Smooth muscle cell of the pulmonary artery (primary cell): ENCODE measurements at places on chromosomes 2 and 18. TPM values are rescaled to one million over a fixed set of nuclear protein-coding genes. Genes with fewer than 3 reads are reported as not detected.

OXER1 gene
- 0.13 TPM in 1 of 2 replicates, not detected in the other for total RNA-seq

MAL gene
- total RNA-seq, result not detected in 2 replicates

CDH2 gene
- total RNA-seq, result 84.8 and 368 TPM in 2 replicates

IMMT gene
- total RNA-seq, result 47.3 and 51.1 TPM in 2 replicates

NEUROD1 gene
- not detected in 2 replicates for total RNA-seq

XRCC5 gene
- total RNA-seq, result 180 TPM in 2 replicates

DSG1 gene
- not detected in 2 replicates for total RNA-seq

WDR54 gene
- 42.1 and 47.1 TPM in 2 replicates for total RNA-seq

RAD51AP2 gene
- 0.03 TPM in 1 of 2 replicates, not detected in the other for total RNA-seq

IMPA2 gene
- total RNA-seq, result 3.1 and 4.1 TPM in 2 replicates

KLHL30 gene
- total RNA-seq, result 5.2 and 11.7 TPM in 2 replicates

CCDC178 gene
- not detected in 2 replicates for total RNA-seq

DNAJC27 gene
- total RNA-seq, result 4.0 and 4.7 TPM in 2 replicates

DCC gene
- total RNA-seq, result 0.20 TPM in 1 of 2 replicates, not detected in the other

GREB1L gene
- 0.85 and 1.0 TPM in 2 replicates for total RNA-seq

IL1F10 gene
- total RNA-seq, result not detected in 2 replicates

CDK15 gene
- 0.52 and 1.5 TPM in 2 replicates for total RNA-seq

TLX2 gene
- not detected in 2 replicates for total RNA-seq

ASB18 gene
- not detected in 2 replicates for total RNA-seq

DUSP2 gene
- total RNA-seq, result 2.3 and 2.9 TPM in 2 replicates

TOGARAM2 gene
- under 0.01 and 0.03 TPM in 2 replicates for total RNA-seq

TCF23 gene
- total RNA-seq, result not detected in 2 replicates

BCL11A gene
- total RNA-seq, result 0.20 and 0.59 TPM in 2 replicates

TP53I3 gene
- 16.8 and 25.8 TPM in 2 replicates for total RNA-seq

CHRNG gene
- total RNA-seq, result not detected in 2 replicates

C1GALT1C1L gene
- 0.20 and 1.2 TPM in 2 replicates for total RNA-seq

GAL3ST2 gene
- 0.33 and 0.46 TPM in 2 replicates for total RNA-seq

TXNDC2 gene
- not detected in 2 replicates for total RNA-seq

POTEI gene
- not detected in 2 replicates for total RNA-seq

SEPTIN10 gene
- total RNA-seq, result 96.1 and 111 TPM in 2 replicates

KLF7 gene
- total RNA-seq, result 20.3 and 59.7 TPM in 2 replicates

APOB gene
- total RNA-seq, result under 0.01 TPM in 1 of 2 replicates, not detected in the other

POTEJ gene
- total RNA-seq, result not detected in 2 replicates

DTNA gene
- 7.8 and 43.9 TPM in 2 replicates for total RNA-seq

ANKRD30BL gene
- total RNA-seq, result not detected in 2 replicates

LYPD6 gene
- 0.07 TPM in 1 of 2 replicates, not detected in the other for total RNA-seq

NMUR1 gene
- 0.07 and 0.20 TPM in 2 replicates for total RNA-seq

SERPINB12 gene
- total RNA-seq, result not detected in 2 replicates

RFX8 gene
- total RNA-seq, result 2.5 and 6.4 TPM in 2 replicates

C2orf66 gene
- total RNA-seq, result 0.20 and 0.59 TPM in 2 replicates

INPP1 gene
- 7.2 and 8.0 TPM in 2 replicates for total RNA-seq

TCF7L1 gene
- total RNA-seq, result 5.1 and 5.2 TPM in 2 replicates

SATB2 gene
- 9.8 and 11.7 TPM in 2 replicates for total RNA-seq

SIX3 gene
- total RNA-seq, result not detected in 2 replicates

CD8B2 gene
- not detected in 2 replicates for total RNA-seq

TGFA gene
- 0.13 and 2.8 TPM in 2 replicates for total RNA-seq

RESP18 gene
- not detected in 2 replicates for total RNA-seq
